T follicular helper cell (primary cell): ENCODE measurements at places on chromosomes 5 and 9.

GRCh38 chr5:40331616-40332015, 348.1 kb upstream of the PTGER4 start:
- no peak for DNase-seq

DNA sequence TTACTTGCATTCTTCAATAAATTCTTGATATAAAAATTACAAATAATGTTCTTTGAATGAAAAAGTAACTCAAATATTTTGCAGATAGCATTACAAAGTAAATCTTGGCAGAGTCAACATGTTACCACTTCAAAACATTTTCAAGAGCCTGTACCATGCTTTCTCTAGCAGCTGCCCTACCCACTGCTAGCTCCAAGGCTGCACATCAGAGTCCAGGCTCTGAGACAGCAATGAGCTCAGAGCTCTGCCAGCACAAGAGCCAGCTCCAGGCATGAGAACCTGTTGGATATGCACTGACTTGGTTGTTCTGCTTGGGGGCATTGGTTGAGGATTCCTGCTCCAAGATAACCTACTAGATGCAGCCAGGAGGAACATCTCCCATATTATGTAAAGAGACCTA, 211.3 kb upstream of the HAPLN1 start:
- DNase-seq, result no peak

DNA sequence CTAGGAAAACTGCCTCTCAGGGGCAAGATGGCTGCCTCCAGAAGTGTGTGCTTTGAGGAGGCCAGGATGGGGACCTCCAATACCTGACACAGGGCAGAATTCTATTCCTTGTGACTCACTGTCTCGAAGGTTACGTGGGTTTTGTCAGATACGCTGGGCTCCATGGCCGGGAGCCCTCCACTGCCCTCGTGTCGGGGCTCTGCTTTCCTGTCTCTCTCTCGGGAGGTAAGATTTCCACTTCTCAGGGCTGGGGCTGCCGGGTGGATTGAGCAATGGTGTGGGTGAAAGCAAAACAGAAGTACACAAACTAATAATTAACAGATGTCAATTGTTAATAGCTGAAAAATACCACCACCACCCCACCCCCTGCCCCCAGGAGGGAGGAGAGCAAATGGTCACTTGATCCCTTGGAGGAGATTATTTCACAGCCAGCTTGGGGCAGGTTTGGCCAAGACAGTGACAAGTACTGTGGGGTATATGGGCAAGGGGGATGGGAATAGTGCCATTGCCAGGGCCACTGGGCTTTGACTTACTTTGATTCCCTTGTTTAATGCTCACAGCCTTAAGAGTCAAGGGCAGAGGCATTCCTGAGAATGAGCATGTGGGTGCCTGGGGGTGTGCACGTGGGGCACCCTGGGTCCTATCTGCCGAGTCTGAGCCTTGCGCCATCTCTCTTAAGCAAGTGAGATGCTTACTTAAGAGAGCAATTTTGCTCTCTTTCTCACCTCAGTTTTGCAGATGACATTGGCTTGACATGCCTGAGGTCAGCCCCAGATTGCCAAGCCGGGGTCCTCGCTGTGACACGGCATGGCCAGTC, 28.8 kb upstream of the DAB2IP start:
- DNase-seq, result no peak

GRCh38 chr9:124308606-124309491, 51.1 kb downstream of the NEK6 start:
- DNase-seq, result no peak

GRCh38 chr5:65663804-65664521, 39.1 kb downstream of the SHLD3 start:
- no peak for DNase-seq

DNA sequence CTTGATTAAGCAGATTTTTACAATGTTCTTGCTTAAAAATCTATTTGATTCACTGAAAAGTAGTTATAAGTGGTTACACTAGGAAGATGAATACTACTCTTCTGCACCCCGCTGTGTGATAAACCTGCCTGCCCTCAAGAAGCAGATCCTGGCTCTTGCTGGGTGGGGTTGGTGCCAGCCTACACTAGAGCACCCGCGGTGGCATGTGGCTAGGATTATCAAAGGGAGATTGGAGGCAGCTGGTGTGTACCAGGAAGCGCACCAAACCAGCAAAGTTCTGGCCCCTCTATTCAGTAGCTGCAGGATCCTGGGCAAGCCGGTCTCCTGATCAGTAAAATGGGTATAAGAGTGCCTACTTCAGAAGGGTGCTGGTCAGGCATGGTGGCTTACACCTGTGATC, 43.5 kb downstream of the PRLR start:
- no peak for DNase-seq

DNA sequence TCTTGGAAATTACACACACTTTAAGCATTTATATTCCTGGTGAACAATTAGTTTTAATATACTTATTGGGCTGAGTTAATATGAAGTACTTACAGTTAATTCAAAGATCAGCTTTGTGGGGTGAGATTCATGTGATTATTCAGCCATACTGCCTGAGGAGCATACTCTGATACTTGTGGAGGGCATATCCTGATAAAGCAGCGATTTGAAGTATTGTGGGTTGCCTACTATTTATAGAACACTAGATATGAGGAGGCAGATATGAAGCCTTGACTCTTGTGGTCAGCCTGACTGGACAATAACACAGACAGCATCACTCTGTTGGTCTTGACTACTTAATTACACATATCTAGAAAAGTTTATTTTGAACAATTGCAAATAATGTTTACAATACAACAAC, 27.0 kb upstream of the AGGF1 start:
- DNase-seq, result no peak

- no peak for DNase-seq
Measured at GRCh38 chr9:114117996-114118830, 19.1 kb upstream of the KIF12 start.

DNA sequence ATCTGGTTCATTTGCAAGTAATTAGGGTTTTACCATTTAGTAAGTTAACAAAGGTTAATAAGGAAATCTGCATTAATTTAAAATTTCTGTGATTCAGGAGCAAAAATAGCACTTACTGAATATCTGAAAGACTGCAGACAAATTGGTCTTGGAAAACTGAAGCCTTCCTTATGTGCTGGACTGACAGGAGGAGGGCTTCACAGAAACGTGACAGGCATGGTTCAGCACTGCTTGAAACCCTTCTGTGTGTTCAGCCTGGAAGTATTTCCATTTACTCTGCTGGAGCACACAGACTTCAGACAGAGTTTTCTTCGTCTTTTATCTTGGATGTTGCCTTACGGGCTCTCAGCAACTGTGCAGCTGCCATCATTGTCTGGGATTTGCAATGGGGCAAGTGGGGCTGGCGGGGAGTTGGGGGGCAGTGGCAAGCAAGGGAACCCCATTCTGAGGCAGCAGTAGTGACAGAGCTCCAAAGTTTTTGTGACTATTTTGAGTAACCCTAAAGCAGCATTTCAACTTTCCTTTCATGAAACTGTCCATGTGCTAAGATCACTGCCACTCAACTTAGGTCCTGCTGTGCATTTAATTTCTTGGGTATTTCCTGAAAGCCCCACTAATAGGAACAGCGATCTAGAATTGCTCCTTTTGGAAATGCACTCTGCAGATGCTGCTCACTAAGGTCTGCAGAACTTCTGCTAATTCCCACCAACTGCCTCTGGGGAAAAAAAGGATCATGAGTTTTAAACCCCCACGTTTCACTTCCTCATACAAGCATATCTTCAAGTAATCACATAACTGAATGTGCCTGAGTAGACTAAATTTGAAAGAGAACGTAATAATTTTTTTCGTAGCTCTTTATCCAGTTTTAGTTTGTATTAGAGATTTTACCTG, 56.6 kb downstream of the KCNN2 start:
- no peak for DNase-seq

- DNase-seq, result no peak
Measured at GRCh38 chr9:91071184-91071990, 269.8 kb downstream of the SYK start.

GRCh38 chr9:84224246-84224645, 116.3 kb downstream of the SLC28A3 start:
- no peak for DNase-seq

- no peak for DNase-seq
Measured at GRCh38 chr9:70073193-70073592, 29.5 kb downstream of the MAMDC2 start.

DNA sequence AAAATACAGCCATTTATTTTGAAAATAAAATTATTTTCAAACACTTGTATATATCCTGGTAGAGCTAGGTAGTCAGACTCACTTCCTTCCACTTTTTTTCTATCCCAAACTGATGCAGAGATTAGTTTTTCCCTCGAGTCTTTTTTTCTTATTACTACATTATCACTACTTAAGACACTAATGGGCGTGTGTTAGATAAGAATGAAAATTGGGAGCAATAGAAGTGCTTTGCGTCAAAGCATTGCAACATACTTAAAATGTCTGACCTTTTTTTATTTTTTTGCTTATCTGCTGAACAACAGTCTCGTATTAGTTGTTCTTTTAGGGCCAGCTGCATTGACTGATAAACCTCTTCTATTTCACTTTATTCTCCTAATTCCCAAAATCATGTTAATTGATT, 1278.7 kb downstream of the CDH12 start:
- DNase-seq, result no peak

DNA sequence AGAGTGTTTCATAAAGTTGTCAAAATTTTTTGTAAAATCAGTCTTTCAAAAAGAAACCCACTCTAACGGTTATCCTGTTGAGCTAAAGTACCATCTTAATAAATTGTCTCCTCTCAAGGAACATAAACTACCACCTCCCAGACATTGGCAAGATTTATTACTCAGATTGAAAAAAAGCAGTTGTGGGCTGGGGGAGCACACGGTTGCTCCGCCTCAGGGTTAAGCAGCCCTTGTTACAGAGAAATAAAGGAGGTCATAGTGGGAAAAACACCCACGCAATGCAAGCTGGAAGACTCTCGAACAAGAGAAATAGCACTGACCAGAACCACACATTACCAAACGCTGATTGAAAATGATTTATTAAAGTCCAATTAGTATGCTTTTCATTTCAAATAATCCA, 165.3 kb downstream of the LPAR1 start:
- no peak for DNase-seq

- no peak for DNase-seq
Measured at GRCh38 chr5:5326115-5326758, 96.2 kb upstream of the ICE1 start.

GRCh38 chr5:135456238-135457099, 4.3 kb upstream of the TIFAB start:
- no peak for DNase-seq

DNA sequence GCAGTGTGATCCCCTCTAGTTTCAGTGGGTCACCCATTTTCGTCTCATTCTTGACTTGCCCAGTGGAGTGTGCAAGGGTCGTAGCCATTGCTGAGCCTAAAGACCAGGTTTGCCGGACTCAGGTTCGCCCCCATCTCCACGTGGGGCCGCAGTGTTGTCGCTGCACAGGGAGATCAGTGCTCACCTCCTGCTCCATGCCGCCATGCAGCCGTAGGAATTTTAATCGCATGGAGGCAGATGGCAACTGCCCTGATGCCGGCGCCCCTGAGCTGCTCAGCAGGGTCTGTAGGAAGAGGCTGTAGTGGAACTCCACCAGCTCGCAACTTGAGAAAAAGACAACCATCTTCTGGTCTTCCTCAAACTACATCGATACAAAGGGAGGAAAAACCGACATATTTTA, 24.1 kb downstream of the DDX31 start:
- no peak for DNase-seq

DNA sequence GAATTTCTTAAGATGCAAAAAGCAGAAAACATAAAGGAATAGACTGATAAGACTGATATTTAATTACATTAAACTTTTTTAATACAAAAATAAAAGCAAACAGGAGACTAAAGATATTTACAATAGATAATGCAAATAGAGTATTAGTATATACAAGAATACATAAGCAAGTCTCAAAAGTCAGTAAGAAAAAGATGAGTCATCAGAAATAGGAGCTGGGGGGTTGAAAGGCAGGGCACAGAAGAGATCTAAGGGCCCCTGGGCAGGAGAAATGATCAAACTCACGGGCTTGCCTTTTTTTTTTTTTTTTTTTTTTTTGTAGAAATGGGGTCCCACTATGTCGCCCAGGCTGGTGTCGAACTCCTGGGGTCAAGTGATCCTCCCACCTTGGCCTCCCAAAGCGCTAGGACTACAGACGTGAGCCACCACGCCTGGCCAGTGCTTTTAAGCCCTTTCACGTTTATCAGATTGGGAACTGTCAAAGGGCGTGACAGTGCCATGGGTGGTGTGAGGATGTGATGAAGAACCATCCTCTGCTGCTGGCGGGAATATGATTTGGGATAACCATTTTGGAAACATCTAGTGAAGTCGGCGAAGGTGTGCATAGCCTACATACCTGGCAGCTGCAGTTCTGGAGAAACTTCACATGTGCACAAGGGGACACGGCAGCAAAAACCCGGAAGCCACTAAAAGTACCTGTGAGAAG, 126.1 kb downstream of the CACNA1B start:
- no peak for DNase-seq

- no peak for DNase-seq
Measured at GRCh38 chr9:115400796-115401195, 282.8 kb upstream of the TNC start.

DNA sequence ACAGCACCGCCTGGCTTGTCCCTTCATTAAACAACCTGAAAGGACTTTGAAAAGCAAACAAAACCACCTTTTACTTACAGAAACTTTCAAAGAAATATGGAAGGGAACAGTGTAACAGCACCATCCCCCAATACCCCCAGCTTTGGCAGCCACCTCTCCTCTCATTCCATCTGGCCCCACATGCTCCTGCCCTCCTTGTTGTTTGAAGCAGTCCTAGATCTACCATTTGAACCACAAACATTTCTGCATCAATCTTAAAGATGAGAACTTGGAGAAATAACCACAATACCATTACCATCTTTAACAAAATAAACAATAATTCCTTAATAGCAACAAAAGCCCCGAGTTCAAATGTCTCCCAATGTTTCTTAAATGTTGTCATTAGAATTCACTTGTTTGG, 17.8 kb upstream of the COL15A1 start:
- DNase-seq, result no peak

GRCh38 chr5:169944922-169945680, 35.2 kb downstream of the INSYN2B start:
- DNase-seq, result no peak

GRCh38 chr5:138468133-138468965, 3.1 kb downstream of the EGR1 start:
- DNase-seq, result no peak

GRCh38 chr9:95031711-95032461, 285.6 kb downstream of the FANCC start:
- no peak for DNase-seq

DNA sequence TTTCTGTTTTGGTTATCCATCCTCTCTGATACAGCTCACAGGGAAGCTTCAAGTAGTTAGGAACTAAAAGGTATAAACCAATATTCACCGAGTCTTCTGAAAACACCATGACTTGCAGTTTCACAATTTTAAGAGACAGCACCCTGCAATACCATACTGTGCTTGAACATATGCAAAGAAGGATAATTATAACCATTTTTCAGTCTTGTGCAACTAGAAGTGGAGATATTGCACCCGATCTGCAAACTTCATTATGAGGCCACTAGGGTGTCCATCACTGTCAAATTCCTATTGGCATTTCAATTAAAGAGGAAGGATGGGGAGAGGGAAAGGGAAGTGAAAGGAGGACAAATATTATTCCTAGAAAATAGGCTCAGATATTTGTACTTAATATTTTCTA, 32.4 kb upstream of the CEP120 start:
- no peak for DNase-seq
